CD4-positive, alpha-beta memory T cell (primary cell): ENCODE measurements at places on chromosomes 4 and X. TPM values are rescaled to one million over a fixed set of nuclear protein-coding genes. Genes with fewer than 3 reads are reported as not detected.

- H3K4me1 ChIP-seq = peaks cover 5% of the 10 kb centered on the region
- peak overlapping the region; percentile 38 for H3K4me3 ChIP-seq
- no peak for DNase-seq
These were observed 564 bp downstream of the FAM149A start for GRCh38 chr4:186104890-186105646.

- DNase-seq = no peak
- no peaks in the 10 kb centered on the region for H3K36me3 ChIP-seq
- H3K4me3 ChIP-seq = no peak overlapping the region
These were observed 5.5 kb downstream of the NEUROG2 start for GRCh38 chr4:112510291-112511092.

Gene PPP4R3C
- total RNA-seq = not detected

DNA sequence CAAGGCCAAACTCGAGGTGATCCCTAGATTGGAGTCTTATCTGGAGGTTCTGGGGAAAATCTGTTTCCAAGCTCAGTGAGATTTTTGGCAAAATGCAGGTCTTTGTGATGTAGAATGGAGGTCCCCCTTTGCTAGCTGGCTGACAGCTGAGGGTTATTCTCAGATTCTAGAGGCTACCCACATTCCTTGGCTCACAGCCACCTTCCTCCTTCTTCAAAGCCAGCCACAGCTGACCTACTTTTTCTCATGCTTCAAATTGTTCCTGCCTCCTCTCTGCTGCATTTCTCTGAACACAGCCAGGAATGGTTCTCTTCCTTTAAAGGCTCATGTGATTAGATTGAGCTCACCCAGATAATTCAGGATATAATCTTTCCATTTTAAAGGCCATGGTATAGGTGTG is 86.9 kb downstream of the VCX3A start:
- no peaks in the 10 kb centered on the region for H3K4me1 ChIP-seq
- H3K4me3 ChIP-seq = no peak overlapping the region
- no peak for DNase-seq
- H3K27ac ChIP-seq = no peak overlapping the region
- no peaks in the 10 kb centered on the region for H3K27me3 ChIP-seq
